ENCODE measurements at places on chromosomes 3 and 15. TPM values are rescaled to one million over a fixed set of nuclear protein-coding genes. Genes with fewer than 3 reads are reported as not detected.

The TTLL13 gene
- total RNA-seq: not detected

The FEZF2 gene
- total RNA-seq: 19.1 TPM

The ADAMTSL3 gene
- total RNA-seq: 40.4 TPM

The TM6SF1 gene
- 15.0 TPM for total RNA-seq

The HYKK gene
- 1.3 TPM for total RNA-seq

The ZCWPW2 gene
- 1.3 TPM for total RNA-seq

The OIP5 gene
- 3.4 TPM for total RNA-seq

The TMIE gene
- 4.1 TPM for total RNA-seq

The ASB14 gene
- not detected for total RNA-seq

The TJP1 gene
- total RNA-seq: 80.4 TPM
